ENCODE measurements at places on chromosomes 7 and 10.

- no peak for DNase-seq
Observed at GRCh38 chr10:115167751-115168150, 74.6 kb downstream of the ATRNL1 start.

DNA sequence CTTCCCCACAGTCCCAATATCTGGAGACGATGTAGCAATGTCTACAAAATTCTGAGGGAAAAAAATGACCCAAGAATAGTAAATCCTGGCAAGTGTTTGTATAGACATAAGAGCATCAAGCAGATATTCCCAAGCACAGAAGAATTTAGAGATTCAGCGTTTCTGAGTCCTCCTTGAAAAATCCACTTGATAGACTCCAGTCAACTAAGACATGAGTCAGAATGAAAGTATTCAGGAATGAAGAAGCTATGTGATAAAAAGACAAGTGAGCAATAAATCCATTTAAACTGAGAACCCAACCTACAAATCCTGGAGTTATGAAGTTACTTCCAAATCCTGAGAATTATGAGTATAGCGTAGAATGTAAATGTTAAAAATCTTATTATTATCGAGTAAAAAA lies 86.1 kb upstream of the NPY start:
- DNase-seq, result no peak

- no peak for DNase-seq
Observed at GRCh38 chr10:60677531-60678129, 100.6 kb upstream of the CDK1 start.

DNA sequence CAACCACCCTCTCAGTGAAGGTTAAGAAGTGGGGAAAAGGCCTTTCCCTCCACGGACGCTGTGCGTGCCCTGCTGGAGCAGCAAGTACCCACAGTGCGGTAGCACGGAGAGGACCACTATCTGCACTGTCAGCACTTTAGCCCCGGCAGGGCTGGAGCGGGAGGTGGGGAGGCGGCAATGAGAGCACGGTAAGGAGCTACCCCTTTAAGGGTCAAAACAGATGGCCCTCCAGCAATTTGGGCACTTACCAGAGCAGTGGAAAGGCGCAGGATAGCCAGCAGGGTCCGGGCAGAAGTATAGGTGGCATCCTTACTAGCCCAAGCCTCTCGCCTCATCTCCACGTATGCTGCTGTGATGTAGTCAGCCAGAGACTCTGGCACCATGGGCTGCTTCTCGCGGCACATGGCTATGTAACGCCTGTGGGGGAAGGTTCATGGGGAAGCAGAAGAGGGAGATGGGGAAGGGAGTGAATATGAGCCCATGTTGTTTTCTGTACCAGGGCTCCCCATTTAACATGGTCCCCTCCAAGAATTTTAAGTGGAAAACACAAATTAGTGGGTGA lies 5.2 kb downstream of the COPS6 start:
- no peak for DNase-seq

DNA sequence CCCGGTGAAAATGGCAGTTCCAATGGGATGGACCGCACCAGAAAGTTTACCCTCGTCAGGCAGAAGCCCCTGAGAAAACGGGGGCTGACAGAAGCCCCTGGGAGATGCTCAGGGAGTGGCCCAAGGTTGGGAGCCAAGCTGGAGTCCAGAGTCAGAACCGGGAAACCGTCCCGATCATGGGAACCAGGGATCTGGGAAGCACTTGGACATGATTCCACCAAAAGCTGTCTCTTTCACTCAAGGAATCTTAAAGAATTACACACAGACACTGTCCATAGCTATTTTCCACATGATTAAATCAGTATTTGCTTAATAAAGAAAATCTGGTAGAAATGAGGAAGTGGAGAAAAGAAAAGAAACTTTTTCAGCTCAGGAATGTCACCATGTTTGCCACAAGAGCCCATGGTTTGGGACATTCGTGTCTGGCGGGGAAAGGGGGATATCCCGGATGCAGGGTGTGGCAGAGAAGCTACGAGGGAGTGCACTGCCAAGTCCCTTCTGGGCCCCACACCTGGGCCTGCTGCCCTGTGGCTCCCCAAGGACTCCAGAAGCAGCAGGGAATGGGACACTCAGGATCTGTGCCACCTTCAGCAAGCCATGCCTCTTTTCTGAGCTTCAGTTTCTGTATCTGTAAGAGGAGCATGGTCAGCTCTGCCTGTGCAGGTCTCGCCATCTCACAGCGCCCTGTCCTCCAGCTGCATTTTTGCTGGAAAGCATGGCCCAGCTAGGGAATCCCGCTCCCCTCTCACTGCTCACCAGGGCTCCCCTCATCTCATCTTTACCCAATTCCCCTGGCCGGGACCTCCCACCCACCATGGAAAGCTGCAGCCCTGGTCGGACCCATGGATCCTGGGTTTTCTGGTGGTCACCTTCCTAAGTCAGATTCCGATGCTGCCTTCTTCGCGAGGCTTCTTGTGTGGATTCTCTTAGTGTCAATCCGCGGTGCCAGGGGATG lies 225.1 kb upstream of the GRB10 start:
- DNase-seq, result no peak

- no peak for DNase-seq
Observed at GRCh38 chr10:43235070-43235900, 31.6 kb downstream of the RASGEF1A start.

GRCh38 chr7:33558549-33559323 lies 346.6 kb upstream of the BMPER start:
- no peak for DNase-seq

Data from HEK293T (cell line).